ENCODE measurements at places on chromosomes 1 and 21.

- DNase-seq = no peak
Observed at GRCh38 chr1:179026813-179027669, 1.3 kb downstream of the FAM20B start.

DNA sequence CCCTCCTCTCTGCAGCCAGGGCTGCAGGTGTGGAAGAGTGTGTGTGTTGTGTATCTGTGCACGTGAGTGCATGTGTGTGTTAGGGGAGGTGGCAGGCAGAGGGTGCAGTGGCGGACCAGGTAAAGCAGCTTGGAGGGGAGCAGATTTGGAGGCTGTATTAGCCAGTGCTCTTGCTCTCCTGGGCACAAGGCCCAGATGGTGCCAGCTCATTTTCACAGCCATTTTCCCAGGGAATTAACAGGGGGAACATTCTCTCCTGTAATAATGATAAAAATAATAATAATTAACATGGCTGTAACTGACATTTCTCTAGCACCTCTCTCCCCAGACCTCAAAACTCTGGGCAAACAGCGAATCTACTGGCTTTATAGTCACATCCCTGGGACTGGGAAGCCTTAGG is 43.6 kb downstream of the LRRN2 start:
- no peak for DNase-seq

- peak; percentile 68 for DNase-seq
Observed at GRCh38 chr1:198641501-198641900, 2.7 kb downstream of the PTPRC start.

- DNase-seq = peak; percentile 80
Observed at GRCh38 chr1:150186789-150187559, 37.3 kb downstream of the PLEKHO1 start.

DNA sequence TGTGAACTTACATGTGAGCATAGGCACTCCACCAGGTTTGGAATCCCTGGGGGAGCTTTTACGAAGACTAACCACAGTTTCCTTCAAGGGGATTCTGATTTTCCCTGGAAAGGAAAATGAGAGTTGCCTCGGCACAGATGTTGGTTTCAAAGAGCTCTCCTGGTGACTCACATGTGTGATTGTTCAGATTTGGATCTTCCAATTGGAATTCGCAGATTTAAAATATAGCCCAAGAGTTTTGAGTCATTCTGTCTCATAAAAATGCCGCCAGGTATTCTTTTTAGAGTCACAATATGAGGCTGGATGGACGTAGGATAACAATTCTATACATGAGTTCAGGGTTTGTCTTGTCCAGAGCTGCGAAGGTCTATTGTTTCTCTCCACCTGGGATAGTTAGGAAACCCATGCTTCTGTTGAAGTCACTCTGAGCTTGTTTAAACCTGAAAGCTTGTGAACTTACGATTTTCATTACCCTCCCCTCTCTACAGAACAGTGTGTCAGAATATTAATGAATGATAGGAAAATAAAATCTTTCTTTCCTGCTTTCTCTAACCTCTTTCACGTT is 64.9 kb downstream of the TGFB2 start:
- no peak for DNase-seq

GRCh38 chr21:36584980-36585940 is 105.3 kb upstream of the CLDN14 start:
- DNase-seq = peak; percentile 33

GRCh38 chr21:41606706-41607105 is 98.7 kb upstream of the TMPRSS2 start:
- DNase-seq = no peak

- no peak for DNase-seq
Observed at GRCh38 chr21:29163341-29164115, 33.1 kb downstream of the MAP3K7CL start.

DNA sequence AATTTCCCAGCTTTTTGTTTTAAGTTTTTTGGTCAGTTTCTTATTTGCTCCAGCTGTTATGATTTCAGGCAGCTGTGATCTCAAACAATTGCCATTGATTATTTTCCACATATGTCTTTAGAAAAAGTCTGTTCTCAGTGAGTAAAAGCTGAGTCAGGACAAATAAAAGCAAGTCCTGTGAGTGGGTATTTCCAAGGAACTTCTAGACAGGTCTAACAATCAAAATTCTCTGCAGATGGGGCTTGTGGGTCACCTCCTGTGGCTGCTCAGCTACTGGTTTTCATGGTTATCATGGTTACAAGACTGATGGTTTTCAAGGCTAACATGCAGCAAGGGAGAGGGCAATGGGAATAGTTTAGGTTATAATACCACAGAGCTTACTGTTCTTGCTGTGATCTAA is 585.7 kb downstream of the LMO4 start:
- DNase-seq = no peak

DNA sequence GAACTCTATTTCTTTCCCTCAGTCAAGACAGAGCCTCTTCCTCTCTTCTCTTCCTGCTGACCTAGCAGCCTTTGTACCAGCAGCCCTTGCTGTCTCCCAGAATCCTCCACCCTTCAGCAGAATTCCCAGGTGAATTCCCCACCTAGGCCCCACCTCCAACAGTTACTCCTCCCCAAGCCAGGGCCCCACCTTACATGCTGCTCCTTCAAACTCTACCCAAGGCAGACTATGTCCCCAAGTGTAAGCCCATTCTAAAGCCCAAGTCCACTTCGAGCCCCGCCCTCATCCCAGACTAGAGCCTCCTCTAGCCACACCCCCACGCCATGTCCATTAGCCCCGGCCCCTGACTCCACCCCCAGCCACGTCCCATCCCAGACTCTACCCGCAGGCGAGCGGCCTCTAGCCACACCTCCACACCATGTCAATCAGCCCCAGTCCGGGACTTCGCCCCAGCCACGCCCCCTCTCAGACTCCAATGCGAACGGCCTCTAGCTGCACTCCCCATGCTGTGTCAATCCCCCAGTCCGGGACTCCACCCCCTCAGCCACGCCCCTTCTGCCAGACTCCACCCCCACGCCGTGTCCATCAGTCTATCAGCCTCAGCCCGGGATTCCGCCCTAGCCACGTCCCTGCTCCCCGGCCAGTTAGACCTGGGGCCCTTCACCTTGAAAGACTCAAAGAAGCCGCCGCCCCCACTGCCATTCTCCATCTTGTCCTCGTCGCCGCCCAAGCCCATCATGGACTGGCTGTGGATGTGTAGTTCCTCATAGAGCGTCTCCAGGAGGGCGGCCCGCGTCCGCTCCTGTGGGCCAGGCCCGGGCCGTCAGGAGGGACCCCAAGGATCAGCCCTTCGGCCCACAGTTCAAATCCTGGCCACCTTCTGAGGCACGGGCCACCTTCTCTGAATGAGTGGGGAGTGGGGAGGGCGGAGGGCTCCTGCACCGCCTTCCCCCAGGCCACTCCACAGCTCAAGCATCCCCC is 61.3 kb downstream of the RAP1GAP start:
- DNase-seq = no peak

DNA sequence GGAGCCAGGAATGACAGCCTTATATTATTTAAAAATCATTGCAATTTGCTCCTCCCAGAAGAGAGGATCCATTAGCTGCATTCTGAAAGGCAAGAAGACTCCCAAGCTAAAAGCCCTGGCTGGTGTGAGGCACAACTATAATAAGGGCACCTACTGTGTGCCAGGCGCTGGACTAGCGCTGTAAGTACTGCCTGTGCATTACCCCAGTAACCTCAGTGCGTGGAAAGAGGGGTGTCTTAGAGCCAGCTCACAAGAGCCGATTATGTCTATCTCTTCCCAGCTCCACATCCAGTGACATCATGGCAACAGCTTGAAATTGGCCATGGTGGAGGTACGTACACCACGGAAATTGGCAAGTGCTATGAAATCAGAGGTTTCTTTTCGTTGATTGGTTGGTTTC is 141.7 kb upstream of the IRF2BP2 start:
- DNase-seq = no peak

- no peak for DNase-seq
Observed at GRCh38 chr1:223393275-223394214, at the start of gene CCDC185. Gene CCDC185, plus strand, starts transcription at chr1:223393415. Its CDS starts 61 bp downstream, at chr1:223393476.

DNA sequence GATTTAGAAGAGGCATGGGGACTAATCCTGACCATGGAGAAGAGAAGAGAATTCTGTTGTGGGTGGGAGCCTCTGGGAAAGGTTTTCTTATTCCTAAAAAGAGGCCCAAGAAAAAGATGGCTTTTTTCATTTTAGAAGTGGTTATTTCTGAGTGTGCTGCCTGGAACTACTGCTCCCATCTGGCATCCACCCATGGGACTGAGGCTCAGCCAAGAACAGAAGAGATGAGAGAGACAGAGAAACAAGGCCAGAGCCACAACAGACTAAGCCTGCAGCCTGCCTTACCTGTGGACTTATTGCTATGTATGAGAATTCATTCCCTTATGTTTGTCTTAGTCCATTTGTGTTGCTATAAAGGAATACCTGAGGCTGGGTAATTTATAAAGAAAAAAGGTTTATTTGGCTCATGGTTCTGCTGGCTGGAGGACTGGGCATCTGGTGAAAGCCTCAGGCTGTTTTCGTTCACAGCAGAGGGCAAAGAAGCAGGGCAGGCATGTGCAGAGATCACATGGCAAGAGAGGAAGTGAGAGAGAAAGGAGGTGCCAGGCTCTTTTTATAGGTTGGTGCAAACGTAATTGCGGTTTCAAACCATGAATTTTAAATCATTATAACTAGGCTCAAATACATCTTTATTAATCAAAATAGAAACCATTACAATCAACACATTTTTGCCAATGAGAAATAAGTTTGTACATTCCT is 57.5 kb upstream of the PRDM2 start:
- no peak for DNase-seq

GRCh38 chr1:151568626-151569088 is 28.5 kb downstream of the TUFT1 start:
- no peak for DNase-seq

DNA sequence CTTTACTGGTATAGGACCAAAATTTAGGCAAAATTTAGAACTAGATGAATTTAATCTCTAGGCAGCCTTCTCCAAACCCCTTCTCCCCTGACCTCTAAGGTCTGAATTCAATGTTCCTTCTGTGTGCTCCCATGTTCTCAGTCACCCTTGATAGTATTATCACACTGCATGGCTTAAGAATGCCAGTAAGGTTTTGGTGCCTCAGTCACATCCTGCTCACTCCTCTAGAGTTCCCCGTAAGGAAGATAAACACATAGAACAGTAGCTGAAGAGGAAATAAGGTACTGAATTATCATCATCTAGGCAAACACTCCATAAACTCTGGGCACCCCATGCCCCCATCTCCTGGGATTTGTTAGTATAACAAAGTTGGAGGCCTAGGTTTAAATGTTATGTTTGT is 18.2 kb downstream of the PRRX1 start:
- DNase-seq = no peak

DNA sequence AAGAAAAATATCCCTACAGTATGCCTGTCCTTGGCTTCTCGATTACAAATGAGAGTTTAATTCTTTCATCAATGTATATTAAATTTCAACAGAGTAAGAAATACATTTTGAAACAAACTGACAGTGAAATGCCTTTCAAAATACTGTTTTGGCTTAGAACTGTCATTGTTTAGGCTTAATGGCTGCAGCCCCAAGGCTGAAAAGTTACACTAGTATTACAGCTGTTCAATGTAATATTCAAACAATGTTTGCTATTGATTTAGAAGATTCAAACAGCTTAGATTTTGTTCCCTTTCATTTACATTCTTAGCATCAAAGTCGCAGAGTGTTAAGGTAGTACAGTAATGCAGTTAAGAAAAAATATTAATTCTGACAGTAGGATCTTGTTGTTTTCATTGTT is 882.9 kb upstream of the ADGRL2 start:
- DNase-seq = no peak

DNA sequence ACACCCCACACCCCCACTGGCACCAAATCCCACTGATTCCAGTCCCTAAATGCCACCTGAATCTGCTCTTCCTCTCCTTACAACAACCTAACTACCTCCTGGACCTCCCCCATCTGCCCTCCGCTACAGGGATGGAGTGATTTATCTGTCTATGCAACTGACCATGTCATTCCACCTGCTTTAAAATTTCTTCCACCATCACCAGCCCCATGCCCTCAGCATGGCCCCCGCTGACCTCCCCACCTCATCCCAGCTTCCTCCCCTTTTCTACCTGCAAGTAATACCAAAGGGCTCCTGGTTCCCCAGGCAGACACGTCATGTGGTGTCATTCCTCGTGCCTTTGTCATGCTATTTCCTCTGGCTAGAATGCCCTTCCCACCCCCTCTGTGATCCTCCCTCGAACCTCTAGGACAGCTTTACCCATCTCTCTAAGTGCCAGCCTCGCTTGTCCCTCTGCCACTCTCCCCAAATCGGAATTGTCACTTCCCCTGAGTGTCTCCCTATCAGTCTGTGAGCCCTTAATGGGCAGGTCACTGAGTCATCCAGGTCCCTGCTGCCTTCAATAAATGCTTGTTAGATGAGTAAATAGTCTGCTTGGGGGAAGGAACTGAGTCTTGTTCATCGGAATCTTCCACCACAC is 3.7 kb downstream of the GJB4 start:
- no peak for DNase-seq

DNA sequence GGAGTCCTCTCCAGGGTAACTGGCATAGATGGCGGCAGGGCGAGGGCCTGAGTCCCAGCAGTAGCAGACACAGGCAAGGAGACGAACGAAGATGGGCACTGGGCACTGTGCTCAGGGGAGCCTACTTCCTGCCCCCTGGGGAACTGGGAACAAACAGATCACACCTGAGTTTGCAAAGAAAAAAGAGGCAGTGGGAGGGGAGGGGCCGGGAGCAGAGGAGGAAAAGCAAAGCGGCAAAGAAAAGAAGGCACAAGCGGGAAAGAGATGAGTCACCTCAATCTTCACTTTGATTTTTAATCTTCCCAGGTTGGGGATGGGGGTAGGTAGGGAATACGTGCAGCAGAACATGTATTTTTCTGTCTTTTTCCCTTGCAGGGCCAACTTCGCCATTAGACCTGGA is 44.0 kb downstream of the ZSCAN20 start:
- no peak for DNase-seq

DNA sequence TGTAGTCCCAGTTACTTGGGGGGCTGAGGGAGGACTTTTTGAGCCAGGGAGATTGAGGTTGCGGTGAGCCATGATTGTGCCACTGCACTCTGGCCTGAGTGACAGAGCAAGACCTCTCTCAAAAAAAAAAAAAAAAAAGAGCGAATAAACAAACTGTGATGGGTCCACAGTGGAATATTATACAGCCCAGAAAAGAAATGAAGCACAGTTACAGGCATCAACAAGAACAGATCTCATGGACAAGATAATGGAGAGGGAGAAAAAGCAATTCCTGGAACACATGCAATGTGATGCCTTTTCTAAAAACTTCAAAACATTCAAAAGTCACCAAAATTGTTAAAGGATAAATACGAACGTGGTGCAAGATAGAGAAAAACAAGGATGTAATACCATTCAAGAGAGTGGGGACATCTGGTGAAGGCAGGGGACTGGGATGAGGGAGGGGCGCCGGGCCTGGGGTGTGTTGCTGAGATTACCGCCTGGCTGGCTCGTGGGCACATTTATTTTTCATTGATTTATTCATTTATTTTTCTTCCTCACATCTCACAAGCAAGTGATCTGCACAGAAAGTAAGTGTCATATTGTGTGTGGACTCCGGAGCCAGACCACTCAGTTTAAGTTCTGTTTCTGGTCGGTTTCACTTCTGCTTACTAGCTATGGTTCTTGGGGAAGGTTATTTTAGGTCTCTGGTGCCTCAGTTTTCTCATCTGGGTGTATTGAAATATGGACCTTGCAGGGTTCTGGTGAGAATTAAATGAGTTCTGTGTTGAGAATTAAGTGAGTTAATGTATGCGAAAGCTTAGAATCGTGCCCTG is 30.1 kb downstream of the ABCG1 start:
- no peak for DNase-seq
